NCI-H524 treated with DMSO at 0.1 percent for 48 hours (cell line): ENCODE measurements at places on chromosomes 11 and 22.

- no peak for DNase-seq
Observed at GRCh38 chr22:18088825-18089568, 11.2 kb downstream of the PEX26 start.

- DNase-seq, result peak; percentile 40
Observed at GRCh38 chr11:124961972-124962609, 8.1 kb downstream of the CCDC15 start.

DNA sequence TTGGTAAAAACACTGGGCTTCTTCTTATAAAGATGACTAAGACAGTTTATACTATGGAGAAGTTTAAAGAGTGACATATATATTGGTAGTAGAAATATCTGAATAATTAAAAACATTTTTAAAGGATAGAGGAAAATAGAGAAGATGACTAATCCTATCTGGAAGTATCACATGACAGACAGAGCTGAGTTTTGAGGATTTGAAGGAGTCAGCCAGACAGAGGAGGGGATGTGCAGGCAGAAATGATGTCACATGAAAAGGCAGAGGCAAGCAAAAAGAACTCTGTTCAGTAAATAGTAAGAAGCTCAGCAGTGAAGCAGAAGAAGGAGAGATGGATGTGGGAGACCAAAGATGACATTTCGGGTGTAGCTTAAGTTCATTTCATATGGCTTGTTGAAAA lies 1.6 kb downstream of the OR10A2 start:
- no peak for DNase-seq

DNA sequence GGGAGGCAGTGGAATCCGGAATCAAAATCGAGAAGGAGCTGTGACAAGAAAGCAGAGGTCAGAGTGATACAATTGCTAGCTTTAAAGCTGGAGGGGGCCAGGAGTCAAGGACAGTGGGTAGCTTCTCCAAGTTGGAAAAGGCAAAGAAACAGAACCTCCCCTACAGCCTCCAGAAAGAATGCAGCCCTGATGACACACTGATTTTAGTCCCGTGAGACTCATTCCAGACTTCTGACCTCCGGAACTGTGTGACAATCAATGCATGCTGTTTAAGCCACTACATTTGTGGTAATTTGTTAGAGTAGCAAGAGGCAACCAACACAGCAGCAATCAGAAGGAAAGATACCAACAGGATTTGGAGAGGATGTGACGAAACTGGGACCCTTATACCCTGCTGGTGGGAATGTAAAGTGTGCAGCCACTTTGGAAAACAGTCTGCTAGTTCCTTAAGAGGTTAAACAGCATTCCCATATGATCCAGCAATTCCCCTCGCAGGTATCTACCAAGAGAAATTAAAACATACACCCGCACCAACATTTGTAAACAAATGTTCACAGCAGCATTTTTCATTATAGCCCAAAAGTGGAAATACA lies 66.7 kb downstream of the DSCAML1 start:
- no peak for DNase-seq

DNA sequence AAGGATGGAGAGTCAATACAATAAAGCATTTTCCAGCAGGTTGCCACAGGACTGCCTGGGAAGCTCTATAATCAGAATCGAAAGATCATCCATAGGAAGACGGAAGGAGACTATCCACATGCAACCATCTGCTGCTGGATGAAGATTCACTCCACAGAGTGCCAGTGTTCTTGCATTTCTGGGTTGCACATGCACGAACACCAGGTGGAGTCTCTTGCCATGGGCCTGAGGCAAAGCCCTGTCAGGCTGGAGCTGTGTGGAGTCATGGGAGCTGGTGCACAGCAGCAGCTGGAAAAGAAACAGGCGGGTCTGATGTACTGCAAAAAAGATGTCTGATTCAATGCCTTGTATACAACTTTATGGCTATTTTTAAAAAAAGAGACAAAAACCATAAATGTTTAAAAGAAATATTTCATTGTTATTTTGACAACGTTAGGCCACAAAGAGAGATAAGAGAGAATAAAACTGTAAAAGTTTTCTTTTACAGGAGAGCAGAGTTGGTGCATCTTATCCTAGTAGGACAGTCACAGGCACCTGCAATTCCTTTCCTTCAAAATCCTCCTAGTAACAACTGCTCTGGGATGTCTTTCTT lies 12.9 kb upstream of the FAT3 start:
- DNase-seq, result peak; percentile 31

GRCh38 chr22:32482708-32483107 lies 8.1 kb downstream of the FBXO7 start:
- DNase-seq, result no peak

GRCh38 chr22:32144496-32145274 lies 14.4 kb downstream of the C22orf42 start:
- DNase-seq, result no peak

DNA sequence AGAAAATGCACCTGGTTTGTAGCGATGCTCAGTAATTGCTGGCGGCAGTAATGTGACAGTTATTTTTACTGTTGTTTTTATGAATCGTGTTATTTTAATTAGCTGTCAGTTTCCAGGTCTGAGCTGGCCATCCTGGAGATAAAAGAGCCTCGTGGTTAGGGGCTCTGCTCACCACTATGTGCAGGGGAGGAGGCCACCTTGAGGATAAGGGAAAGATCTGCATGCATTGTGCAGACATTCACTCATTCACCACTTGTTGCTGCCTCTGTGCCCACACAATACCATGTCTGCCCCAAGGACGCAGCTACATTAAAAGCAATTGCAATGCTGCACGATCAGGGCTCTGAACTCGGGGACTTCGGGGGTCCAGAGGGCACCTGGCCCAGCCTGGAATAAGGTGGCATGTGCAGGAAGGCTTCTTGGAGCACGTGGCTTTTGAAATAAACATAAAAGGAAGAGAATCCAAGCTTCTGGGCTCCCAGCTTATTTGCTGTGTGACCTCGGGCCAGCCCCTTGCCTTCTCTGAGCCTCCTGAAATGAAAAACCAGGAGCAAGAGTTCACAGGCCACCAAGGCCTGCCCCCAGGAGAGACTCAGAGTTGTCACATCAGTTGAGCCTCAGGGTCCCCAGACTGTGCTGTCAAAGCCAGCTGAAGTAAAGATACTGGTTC lies 44.7 kb upstream of the SHISAL1 start:
- no peak for DNase-seq

GRCh38 chr22:42680648-42681047 lies 31.5 kb upstream of the CYB5R3 start:
- no peak for DNase-seq

DNA sequence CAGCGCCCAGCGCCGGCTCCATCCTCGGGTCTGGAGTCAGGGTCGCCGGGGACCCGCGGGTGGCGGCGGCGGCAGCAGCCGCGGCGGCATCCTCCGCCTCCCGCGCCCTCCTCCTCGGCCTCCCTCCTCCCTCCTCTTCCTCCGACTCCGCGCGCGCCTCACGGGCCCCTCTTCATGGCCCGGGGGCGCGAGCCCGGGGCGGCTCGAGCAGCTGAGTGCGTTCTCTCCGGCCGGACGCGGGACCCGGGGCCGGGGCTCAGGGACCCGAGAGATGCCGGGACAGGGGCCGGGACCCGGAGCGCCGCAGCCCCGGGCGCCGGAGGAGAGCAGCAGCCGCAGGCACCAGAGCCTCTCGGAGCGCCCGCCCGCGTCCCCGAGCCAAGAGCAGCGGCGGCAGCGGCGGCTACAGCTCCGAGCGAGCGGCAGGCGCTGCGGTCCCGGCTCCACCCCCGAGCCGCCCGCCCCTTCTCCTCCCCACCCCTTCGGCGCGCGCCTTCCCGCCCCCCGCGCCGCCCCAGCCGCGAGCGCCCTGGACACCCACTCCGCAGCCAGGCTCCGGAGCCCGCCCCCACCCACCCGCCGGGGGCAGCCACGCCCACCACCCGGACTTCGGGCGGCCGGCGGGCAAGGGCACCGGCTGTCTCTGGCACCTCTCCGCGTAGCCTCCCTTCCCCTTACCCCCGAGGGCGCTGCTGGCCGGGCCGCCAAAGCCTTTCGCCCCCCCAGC lies at the start of gene CHST1:
CHST1 (minus strand) TSS at position 417 of the 727 bp plus-strand sequence. CDS start 14,699 bp downstream, outside the sequence.
- no peak for DNase-seq

- no peak for DNase-seq
Observed at GRCh38 chr11:132332521-132332920, 962.1 kb downstream of the NTM start.

- no peak for DNase-seq
Observed at GRCh38 chr11:15816260-15816871, 540.0 kb downstream of the SOX6 start.

DNA sequence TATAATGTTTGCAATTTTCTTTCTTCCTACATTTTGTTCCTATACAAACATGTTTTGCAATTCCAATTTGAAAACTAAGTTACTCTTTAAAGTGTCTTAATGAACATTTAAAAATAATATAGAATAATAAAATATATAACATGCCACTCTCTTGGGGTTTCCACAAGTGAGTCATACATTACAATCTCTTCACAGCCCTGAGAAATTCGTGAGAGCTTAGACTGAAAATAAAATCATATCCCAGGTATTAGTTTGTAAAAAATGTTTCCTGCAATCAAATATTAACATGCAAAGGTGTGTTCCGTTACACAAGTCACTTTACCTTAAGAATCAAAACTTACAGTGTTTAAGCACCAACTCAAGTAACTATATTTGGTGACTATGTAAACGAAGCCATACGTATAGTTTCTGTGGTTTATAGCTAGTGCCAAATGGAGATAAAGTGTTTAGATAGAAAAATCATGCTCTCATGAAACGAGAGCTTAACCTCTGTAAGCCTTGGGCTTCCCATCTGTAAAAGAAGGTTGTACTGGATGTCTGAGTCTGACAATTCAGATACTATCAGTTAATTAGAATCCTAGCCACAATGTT lies 253.6 kb upstream of the ANO3 start:
- no peak for DNase-seq

GRCh38 chr22:50310031-50310722 lies 2.7 kb upstream of the PLXNB2 start:
- DNase-seq, result no peak

DNA sequence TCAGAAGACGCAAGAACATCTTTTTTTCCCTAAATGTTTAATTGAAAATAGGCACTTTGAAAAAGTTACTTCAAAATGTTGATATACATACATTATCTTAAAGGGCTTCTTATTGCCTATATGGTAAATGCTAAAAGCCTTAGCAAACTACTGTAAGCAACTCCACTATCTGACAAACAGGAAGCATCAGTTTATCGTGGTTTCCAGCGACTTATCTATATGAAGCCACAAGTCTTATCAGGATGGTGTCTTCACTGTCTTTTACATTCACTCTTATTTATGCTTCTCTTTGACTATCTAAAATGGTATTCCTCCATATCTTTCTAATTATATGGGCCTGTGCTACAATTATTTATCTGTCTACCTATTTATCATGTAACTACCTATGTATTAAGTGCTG lies 2091.9 kb downstream of the LRRC4C start:
- DNase-seq, result no peak

DNA sequence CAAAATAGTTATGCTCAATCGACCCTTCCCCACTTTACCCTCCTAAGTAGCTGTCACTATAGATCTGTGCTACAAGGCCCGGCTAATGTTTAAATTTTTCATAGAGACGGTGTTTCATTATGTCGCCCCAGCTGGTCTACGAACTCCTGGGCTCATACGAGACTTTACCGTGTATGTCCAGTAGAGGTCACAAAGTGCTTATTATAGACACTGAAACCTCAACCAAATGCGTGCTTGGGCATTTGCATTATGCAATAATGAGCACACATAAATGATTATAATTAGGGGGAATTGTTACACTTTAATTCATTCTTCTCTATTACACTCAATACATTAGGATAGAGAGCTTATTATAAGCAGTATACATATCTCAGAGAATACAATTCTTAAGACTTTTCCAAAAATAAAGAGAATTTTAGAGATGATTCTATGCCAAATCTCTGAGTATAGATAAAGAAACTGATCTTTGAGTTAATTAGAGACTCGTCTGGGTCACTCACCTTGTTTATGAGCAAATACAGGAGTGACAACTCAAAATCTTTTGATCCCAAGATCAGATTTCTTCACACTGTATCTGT lies 12.5 kb upstream of the MRPL16 start:
- no peak for DNase-seq

DNA sequence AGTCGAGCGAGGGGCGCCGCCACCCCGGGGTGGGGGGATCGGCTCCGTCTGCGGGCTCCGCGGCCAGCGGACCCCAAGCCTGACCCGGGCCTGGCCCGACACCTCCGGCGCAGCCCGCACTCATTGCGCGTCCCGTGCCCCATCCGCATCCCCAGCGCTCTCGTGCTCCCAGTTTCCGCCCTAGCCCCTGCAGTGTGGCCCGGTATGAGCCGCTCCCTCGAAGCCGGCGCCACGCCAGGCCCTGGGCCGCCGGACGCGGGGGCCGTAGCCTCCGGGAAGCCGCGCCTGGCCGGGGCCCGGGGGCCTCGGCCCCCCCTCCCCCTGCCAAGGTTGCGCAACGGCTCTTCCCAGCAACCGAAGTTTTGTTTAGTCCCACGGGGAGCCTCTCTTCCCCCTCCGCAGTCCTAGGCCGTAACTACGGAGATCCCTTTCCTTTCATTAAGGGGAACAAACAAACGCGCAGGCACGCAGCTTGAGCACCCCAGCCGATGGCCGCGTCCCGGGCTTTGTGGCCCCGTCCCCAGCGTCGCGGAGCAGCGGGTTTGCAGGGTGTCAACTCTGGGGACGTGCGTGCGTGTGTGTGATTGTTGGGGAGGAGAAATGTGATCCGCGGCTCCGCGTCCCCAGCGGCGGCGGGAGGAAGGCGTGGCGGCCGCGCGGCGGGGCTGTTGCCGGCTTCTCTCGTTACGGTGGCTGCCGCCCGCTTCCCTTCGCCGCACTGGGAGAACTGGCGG lies 883 bp downstream of the HIPK3 start:
- DNase-seq, result peak; percentile 27

DNA sequence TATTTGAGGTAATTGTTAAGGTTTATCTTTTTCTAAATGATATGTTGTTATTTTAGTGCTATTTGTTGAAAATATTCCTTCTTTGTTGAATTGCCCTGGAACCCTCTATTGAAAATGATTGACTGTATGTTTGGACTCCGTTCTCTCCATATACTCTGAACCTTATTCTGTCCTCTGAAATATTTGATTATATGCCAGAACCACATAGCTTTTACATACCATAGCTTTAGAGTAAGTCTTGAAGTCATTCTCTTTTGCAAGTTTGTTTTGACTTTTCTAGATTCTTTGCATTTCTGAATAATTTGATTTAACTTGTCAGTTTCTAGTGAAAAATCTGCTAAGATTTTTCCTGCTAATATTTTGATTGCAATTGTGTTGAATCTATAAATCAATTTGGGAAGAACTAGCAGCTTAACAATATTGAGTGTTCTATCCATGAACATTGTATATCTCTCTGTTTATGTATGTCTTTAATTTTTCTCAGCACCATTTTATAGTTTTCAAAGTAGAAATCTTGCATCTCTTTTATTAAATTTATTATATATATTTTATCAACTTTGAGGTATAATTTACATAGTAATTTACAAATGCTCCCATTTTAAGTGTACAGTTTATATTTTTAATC lies 51.7 kb upstream of the PITPNB start:
- no peak for DNase-seq

GRCh38 chr11:8503910-8504364 lies 90.1 kb downstream of the STK33 start:
- no peak for DNase-seq

GRCh38 chr11:126607776-126608541 lies 252.5 kb downstream of the ST3GAL4 start:
- DNase-seq, result no peak

- no peak for DNase-seq
Observed at GRCh38 chr11:83510530-83511460, 224.6 kb upstream of the CCDC90B start.
